T-cell (primary cell): ENCODE measurements at places on chromosomes 6 and 20. TPM values are rescaled to one million over a fixed set of nuclear protein-coding genes. Genes with fewer than 3 reads are reported as not detected.

DAAM2 gene
- not detected for total RNA-seq

CSNK2B gene
- 126 TPM for total RNA-seq

SLC16A10 gene
- 16.5 TPM for total RNA-seq

TMEM217 gene
- 0.49 TPM for total RNA-seq

RAET1E gene
- total RNA-seq: not detected

EPB41L1 gene
- total RNA-seq: 1.1 TPM

STAU1 gene
- total RNA-seq: 39.3 TPM

FNDC11 gene
- 0.38 TPM for total RNA-seq
